NCI-H446 treated with DMSO at 0.1 percent for 48 hours (cell line): ENCODE measurements at places on chromosomes 1 and 21.

DNA sequence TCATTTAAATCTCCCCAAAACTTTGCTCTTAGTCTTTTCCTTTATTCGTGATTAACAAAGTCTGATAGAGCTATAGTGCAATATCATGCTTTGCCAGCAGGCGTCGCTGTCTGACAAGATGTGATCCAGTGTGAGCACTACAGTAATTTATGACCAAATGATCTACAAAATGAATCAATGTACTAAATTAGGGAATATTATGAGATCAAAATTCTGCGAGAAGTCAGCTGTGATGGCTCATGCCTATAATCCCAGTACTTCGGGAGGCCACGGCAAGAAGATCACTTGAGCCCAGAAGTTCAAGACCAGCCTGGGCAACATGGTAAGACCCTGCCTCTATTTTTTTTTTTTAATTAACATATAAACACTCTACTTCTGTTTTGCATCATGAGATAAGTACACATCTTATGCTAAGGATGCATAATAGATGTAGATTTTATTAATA is 3.6 kb upstream of the SPSB1 start:
- no peak for DNase-seq

DNA sequence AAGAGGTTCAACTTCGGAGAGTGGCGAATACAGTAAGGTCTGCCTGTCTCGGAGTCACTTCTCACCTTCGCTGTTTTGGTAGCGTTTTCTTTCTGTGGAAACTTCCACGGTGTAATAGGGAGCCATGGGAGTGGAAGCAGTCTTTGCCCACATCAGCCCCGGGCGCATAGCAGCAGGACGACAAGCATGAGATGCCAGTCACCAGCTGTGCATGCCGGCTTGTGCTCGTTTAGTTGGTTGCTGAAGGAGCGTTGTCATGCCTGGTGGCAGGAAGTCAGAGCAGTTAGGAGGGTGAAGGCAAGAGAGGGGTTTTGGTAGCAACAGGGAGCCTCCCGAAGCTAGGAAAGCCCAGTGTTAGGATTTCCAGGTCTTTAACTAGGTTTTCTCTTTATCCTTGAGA is 58.8 kb downstream of the MRPS6 start:
- no peak for DNase-seq

DNA sequence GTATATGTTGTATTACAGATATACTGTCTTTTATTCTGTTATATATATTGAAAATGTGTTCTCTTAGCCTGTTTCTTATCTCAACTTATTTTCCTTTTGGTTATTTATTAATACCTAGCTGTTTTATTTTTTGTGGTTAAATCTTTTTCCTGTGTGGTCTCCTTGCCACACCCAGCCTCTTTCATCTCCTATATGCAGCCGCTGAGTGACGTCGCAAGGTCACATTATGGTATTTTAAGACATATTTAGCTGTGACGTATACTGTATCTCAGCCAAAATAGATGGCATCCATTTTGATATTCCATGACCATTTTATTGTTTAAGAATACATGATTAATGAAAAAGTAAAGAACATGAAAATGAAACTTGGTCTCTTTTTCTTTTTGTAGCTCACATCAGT is 29.1 kb downstream of the CENPF start:
- DNase-seq = no peak

DNA sequence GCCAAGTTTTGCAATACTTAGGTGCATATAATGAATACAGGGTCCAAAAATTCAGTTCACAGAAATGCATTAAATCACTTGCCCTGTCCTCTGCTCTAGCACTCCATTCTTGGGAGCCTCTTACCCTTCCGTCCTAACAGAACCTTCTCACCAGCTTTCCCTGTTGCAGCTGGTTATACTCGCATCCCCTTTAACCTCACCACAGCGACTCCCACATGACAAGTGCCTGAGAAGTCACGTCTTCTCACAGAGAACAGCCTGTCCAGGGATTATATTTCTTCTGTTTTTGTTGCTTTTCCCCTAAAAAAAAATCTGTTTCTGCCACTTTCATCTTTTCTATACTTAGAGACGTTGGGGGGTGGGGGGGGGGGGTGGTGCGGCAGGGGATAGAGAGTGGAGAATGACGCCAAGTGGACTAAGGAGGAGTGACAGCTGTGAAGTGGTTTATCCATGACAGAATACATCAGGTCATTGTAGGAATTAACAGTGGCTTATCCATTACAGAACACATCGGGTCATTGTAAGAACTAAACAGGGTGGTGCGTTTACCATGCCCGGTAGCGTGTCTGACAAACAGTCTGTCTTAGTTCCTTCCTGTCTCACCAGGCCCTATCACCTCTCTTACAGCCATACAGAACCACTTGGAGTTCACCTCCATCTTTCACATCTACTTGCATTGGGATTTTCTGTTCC is 117.6 kb downstream of the UBE2U start:
- DNase-seq = no peak

- peak; percentile 3 for DNase-seq
Observed at GRCh38 chr1:29633771-29634170, 397.4 kb downstream of the PTPRU start.

- no peak for DNase-seq
Observed at GRCh38 chr1:195960580-195960979, 647.7 kb downstream of the KCNT2 start.
